ENCODE measurements at places on chromosomes 2 and 18.
A peak's percentile ranks its signal among the peaks of the same experiment; 100 is the strongest.

GRCh38 chr2:241931976-241932898 is 62.7 kb downstream of the RTP5 start:
- DNase-seq: no peak

DNA sequence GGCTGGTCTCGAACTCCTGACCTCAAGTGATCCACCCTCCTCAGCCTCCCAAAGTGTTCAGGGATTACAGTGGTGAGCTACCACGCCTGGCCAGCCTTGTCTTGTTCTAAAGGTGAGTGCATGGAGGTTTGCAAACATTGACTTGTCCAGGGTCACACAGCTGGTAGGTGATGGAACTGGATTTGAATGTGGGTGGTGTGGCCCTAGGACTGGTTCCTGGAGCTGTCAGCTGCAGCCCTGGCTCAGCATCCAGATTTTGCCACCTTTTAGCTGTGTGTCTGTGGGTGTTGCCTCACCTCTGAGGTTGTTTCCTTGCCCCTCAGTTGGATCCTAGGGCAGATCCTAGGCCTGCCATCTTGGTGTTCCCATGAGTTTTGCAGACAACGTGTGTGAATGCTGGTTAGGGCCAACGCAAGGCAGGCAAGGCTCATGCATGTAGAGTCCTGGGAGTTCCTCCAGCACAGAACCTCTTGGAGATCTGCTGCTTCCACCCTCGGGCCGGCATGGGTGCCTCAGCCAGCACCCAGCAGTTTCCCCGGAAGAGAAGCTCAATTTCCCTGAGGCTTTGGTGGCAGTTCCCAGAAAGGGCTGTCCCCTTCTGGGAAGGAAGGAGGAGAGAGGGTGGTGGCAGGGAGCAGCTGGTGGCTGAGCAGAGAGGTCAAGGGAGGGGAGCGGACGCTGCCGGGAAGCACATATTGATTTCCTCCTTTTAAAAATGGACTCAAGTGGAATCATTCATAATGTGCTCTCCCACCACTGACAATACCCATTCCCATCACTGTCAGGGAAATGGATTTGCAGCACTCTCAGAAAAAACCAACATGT is 127.6 kb upstream of the HS6ST1 start:
- DNase-seq: no peak

- DNase-seq: no peak
Observed at GRCh38 chr2:37683921-37684780, 12.7 kb upstream of the CDC42EP3 start.

DNA sequence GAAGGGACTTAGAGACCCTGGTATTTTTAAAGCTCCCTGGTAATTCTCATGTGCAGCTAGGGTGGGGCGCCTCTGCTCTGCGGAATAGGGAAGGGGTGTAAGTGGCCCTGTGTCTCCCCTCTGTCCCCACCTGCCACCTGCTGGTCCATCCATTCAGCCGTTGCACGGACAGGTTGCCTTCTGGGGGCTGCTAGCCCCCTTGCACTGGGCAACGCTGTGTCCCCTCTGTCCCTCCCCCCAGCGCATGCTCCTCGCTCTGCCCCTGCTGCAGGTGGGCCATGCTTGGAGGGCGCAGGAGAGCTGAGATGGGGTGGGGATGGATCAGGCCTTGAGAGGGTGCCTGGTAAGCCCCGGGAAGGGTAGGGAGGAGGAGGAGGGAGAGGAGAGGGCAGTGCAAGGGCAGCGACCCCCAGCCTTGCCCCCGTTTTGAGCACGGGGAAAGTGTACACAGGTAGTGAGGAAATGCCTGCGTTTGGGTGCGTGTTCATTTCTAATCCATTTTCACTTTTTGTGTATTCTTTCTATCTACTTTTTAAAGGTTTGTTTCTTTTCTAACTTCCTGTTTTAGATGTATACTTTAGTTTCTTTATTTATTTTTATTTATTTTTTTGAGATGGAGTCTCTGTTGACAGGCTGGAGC is 23.9 kb downstream of the RRM2 start:
- DNase-seq: no peak

GRCh38 chr18:54918060-54918459 is 41.2 kb downstream of the CCDC68 start:
- DNase-seq: no peak

DNA sequence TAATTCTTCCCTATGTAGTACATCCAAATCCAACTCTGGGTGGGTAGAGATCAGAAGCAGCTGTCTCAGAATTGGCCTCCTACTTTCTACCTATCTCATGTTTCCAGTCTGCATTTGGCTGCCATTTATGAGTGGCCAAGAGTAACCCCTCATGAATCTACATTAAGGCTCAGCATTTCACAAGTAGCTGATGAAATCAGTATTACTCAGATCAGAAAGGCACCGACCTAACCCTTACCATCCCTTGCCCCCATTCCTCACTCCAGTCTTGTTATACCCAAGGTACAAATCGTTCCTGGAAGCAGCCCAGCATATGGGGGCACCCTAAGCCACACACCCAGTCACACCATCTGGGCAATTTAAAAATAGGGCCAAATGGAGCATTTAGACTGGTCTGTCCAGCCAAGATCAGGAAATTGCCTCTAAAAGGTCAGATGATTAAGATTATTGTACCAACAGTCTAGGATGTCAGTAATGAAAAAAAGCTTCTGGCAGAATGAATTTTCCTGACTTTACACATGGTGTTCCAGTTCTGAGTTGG is 37.1 kb downstream of the CD28 start:
- DNase-seq: no peak

- DNase-seq: no peak
Observed at GRCh38 chr18:46659484-46659883, 2.5 kb upstream of the LOXHD1 start.

DNA sequence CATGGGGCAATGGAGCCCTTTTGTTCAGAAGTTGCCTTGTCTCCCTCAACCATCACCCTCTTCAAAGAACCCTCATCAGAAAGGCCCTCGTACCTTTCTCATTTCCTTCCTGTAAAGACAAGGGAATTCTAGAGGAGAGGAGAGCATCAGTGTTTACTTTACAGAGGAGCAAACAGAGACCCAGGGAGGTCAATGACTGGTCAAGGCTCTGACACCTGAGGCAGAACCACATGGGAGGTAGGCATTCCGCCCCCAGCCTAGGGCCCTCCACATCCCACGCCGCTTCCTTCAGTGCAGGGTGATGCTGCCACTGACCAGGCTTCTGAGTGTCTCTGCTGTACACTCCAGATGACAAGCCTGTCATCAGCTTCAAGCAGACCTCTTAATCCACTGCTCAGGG is 104.7 kb downstream of the NRP2 start:
- DNase-seq: no peak

DNA sequence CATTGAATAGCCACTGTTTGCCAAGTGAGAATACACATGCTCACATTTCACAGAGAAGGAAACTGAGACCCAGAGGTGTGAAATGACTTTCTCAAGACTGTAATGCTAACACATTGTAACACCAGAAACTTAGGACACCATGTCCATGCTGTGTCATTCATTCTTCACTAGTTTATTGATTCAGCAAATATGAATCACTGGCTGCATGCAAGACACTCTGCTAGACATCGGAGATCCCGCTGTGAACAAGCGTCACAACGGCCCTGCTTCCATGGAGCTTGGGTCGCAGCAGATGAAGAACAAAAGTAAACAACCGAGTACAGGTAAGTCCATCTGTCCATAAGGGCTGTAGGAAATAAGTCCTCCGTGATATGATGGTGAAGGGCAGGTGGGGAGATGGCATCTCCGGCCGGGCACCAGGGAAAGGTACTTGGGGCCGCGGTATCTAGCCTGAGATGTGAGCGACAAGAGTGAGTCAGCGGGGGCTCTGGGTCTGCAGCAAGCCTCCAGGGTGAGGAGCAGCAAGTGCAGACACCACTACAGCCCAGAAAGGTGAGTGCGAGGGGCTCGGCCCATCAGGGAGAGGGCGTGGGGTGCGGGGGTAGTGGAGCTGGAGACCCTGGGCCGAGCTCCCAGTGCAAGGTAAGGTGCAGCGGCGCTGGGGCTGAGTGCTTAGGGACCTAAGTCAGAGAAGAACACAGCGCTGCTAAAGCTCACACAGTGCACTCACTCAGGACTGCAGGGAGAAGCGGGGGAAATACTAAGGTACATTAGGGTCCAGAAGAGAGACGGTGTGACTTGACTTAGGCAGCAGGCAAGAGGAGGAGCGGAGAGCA is 391.2 kb downstream of the FBXO15 start:
- no peak for DNase-seq

- no peak for DNase-seq
Observed at GRCh38 chr2:190360561-190360960, 17.2 kb downstream of the INPP1 start.

DNA sequence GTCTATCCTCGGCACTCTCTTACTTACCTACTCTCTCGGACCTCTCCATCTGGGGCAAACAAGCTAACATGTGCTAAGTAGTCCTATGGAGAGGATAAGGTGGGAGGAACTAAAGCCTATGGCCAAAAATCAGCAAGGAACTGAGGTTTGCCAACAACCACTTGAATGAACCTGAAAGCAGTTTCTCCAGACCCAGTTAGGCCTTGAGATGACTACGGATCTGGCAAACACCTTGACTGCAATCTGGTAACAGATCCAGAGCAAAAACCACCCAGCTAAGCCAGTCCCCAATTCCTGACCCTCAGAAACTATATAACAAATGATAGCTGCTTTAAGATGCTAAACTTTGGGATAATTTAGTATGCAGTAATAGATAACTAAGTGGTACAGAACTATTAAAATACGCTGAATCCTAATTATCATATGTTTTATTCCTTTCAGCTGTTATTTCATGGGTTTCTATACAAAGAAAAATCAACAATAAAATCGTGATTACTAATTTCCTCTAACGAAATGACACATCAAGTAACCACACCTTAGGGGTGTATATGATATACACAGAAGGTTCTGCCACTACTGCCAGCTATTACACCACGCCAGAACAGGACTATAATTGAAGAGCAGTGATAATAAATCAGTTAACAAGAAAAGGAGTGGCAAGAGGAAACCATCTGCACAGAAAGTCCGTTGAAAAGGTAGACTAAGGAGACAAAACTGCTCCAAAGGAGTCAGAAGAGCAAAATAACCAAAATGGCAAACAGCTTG is 3.2 kb downstream of the FARSB start:
- DNase-seq: no peak

GRCh38 chr2:204321910-204322751 is 223.1 kb upstream of the PARD3B start:
- no peak for DNase-seq

DNA sequence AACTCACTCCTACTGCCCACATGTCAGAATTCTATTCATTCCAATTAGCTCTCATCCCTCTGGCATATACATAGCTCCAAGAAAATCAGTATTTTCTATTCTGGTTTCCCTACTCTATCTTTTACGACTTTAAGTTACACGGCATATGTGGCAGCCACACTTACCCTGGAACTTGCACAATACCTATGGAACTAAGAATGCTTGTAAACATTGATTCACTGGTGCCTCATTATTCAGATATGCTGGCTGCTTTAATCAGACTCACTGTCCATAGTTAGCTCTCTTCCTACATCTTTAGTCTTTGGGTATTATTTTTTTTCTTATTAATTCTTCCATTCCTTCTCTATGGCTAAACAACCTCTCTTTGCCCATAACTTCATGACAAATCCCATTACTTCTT is 1519.9 kb upstream of the ACVR2A start:
- no peak for DNase-seq

- DNase-seq: peak; percentile 58
Observed at GRCh38 chr18:903701-904100, 970 bp upstream of the ADCYAP1 start.

DNA sequence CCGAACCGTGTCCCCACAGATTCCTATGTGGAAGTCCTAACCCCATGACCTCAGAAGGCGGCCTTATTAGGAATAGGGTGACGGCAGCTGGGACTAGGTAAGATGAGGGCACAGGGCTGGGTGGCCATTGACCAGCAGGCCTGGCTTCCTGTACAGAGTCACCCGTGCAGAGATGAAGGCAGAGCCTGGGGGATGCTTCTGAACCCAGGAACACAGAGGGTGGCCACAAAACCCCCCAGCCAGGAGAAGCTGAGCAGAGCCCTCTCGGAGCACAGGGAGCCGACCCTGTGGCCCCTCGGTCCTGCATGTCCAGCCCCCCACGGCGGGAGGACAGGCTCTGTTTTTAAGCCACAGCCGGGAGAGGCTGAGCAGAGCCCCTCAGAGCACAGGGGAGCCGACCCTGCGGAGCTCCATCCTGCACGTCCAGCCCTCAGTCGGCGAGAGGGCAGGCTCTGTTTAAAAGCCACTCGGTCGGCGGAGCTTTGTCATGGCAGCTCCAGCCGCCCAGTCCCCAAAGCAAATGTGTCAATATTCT is 2.7 kb downstream of the PDCD1 start:
- no peak for DNase-seq

DNA sequence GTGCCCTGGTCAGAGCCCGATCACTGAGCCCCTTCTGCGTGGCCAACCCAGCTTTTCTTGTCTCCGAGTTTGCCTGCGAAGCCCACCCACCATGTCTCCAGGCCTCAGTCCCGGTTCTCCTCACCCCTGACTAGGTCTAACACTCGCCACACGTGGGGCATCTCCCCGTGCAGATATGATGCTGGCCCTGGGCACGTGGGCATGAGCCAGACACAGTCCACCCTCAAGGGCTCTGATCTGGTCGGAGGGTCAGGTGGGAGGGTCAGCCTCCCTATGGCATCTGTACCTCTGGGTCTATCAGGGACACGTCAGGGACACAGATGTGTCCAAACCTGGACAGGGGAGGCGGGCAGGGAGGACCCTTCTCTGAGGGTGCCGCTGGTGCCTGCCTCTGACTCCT is 95.4 kb downstream of the RHOB start:
- no peak for DNase-seq

- DNase-seq: no peak
Observed at GRCh38 chr2:146716591-146716990, 1128.2 kb upstream of the ACVR2A start.

DNA sequence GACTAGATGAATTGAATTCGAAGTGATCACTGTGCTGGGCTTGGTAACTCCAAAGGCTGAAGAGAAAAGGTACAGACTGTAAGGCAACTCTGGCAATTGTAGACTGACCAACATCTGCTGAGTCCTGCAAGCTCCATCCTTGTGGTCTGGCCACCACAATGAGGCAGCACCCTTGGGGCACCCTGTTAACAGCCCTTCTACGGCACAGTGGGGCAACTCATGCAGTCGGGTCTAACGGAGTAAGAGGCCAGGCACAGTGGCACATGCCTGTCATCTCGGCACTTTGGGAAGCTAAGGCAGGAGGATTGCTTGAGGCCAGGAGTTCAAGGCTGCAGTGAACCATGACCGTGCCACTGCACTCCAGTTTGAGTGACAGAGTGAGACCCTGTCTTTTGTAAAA is 126.8 kb downstream of the ZAP70 start:
- DNase-seq: no peak

- DNase-seq: no peak
Observed at GRCh38 chr2:128701418-128701817, 382.8 kb upstream of the HS6ST1 start.

GRCh38 chr2:70994009-70994698 is 519 bp downstream of the TEX261 start:
- DNase-seq: peak; percentile 15

DNA sequence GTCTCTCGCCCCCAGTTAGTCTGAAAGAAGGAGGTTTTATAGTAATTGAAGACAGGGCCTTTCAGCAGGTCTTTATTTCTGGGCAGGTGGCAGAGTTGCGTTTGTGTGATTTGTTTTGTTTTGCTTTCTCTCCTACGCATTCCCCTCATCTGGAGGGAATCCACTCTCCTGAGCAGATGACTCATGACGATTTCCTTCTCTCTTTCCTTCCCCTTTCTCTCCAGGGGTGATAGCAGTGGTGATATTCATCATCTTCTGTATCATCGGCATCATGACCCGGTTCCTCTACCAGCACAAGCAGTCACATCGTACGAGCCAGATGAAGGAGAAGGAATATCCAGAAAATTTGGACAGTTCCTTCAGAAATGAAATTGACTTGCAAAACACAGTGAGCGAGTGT is 888.8 kb downstream of the CNTNAP5 start:
- no peak for DNase-seq
